Activated T-cell treated with anti-CD3 and anti-CD28 coated beads for 4 hours (primary cell): ENCODE measurements at places on chromosomes 11 and 22.

DNA sequence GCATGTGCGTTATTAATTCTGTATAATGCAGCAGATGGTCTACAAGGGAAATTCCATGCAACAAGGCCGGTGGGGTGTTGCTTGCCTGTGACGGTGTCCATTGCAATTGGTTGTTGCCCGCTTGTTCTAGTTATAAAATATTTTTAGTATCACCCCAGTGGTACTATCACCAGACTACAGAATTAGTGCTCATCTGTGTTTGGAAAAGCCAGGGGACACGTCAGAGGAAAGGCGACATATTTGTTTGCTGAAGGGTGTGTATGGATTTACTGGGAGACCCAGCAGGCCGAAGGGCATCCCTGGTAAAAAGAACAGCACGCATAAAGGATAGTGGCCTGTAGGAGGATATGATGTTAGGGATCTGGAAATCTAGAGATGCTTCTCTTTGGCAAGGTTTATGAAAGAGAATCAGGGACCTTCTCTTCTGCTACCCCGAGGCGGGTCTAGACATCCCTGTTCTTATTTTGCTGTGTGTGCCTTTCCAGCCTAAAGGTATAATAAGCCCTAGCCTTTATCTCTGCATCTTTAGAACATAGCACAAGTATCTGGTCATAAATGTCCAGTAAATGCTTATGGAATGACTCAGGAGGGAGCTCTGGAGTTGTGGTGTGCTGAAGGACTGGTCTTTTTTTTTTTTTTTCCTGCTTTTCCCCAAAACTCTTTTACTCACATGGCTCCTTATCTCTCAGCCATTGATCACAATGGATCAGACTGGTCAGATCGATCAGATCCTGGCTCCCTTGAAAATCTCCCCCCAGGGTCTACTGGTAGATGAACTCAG, 90.9 kb downstream of the LDLRAD3 start:
- no peak for DNase-seq

DNA sequence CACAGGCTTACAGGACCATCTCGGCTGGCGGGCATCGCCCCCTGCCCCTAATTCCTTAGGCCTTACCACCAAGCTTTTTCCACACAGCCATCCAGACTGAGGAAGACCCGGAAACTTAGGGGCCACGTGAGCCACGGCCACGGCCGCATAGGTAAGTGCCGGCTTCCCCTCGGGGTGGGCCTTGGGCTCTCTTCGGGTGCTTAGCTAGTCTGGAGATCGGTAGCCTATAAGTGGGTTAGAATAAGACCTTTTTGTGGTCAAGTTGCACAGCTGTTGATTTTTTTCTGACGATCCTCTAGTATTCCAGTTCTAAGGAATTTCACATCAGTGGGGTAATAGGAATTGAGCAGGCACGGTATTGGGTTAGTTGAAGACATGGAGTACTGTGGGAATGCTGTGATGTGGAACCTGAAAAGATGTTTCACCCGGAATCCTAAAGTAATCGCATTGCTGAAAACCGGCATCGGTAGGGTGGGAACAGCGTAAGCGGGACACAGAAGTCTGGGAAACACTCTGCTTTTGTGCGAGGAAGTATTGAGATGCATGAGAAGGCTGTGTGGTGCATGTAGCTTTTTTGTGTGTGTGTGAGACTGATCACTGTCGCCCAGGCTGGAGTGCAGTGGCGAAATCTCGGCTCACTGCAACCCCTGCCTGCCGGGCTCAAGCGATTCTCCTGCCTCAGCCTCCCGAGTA, 669 bp downstream of the RPL27A start:
- DNase-seq, result no peak

DNA sequence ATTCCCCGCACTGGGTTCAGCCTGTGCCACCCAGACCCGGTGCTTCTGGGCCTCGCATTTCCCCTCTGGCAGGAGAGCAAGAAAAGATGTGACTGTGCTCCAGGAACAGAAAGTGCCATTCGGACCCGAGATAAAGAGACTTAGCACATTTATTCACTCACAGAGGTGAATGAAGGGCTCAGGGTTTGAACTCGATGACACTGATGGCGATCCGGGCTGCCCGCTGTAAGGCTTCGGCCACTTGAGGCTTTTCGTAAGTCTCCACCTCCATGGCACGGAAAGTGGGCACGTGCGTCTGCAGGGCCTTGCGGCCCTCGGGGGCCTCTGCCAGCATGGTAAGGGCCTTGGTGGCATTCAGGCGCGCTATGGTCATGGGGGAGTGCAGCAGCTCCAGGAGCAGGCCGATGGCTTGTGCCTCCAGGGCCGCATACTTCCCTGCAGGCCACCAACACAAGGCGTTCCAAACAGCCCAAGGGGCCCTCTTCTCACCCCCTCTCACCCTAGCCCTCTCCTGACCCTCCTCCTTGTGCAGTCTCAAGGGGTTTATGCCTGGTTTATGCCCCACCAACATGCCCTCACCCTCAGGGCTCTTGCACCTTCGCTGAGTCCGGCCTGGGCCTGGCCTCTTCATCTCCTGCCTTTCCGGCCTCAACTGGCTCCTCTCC, 10.9 kb upstream of the GNAZ start:
- DNase-seq, result no peak

DNA sequence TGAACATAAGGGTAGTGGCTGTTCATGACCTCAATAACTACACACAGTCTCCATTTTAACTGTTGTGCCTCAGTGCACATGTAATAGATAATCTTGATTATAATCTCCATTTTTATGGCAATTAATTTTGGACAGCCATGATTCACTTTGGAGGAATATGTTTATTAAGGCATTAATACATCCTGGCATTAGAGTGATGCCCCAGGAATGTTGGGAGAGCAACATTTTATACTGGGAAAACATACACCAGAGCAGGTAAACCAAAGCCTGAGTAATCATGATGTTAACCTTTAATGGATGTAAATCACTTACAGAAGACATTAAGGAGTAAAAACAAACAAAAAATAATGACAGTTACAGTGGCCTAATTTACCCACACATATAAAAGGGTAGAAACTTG, 886.3 kb upstream of the RAG2 start:
- no peak for DNase-seq

- DNase-seq, result no peak
These were observed 97.0 kb upstream of the PGR start for GRCh38 chr11:101226617-101227016.

- no peak for DNase-seq
These were observed 383.4 kb upstream of the LARGE1 start for GRCh38 chr22:34303656-34304055.

GRCh38 chr11:66852466-66853241, 4.2 kb upstream of the LRFN4 start:
- DNase-seq, result no peak

DNA sequence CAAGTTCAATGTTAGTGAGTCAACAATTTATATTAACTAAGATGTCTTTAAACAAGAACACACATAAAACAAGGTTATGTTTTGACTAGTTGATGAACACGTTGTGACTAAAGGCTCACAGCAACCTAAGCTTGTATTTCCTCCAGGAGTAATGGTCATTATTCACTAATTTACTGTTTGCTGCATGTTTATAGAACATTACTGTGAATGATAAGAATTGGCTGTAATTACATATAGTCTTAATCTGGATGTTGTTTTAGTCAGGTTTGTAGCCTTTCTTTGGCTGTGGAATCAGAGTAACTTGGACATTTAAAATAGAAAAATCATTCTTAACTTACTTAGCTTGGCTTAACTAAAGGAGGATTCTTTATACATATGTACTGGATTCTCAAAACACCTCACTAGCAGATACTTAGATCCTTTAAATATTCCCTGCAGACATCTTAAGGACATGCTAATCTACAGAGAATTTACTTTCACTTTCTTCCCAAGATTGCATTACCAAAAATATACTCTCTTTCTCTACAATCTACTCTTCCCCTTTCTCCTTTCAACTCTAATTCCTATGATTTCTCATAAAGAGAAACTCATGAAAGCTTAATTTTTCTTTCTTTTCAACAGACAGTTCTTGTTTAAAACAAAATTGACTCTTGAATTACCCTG, 319.7 kb upstream of the CTSC start:
- DNase-seq, result no peak

GRCh38 chr11:33375236-33375635, 118.1 kb downstream of the HIPK3 start:
- no peak for DNase-seq
